ENCODE measurements at places on chromosomes 3 and 15.

- no peak for DNase-seq
Observed at GRCh38 chr3:129060276-129061022, at the start of gene GP9. Gene GP9 (plus strand): TSS chr3:129060779. CDS start chr3:129061740, 961 bp downstream.

DNA sequence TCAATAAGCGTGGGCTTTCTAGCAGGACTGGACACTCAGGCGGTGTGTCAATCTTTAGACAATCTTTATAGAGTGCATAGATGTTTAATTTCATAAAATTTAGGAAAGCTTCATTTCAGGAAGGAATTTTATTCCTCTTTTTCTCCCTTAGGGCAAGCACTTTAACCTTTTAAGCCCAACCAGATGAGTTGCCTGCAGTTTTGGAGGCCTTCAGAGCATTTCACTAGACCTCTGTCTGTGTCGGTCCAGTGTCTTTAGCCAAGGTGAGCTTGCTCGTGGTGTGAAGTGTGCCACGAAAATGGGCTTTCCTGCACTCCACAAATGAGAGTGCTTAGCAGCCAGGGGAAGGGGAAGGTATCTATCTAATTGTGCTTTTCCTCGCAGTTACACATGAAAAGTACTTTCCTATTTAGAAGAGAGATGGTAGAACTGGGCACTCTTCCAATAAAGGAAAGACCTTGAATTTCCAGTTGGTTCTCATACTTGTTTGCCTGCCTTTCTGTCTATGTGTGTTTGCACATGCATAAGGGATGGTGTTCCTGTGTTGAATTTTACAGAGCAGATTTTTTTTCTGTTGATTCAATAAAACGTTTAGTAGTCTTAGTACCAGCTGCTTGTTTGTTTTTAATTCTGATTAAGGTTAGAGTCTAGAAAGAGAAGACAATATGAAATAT, 53.6 kb downstream of the FEZF2 start:
- DNase-seq = no peak

DNA sequence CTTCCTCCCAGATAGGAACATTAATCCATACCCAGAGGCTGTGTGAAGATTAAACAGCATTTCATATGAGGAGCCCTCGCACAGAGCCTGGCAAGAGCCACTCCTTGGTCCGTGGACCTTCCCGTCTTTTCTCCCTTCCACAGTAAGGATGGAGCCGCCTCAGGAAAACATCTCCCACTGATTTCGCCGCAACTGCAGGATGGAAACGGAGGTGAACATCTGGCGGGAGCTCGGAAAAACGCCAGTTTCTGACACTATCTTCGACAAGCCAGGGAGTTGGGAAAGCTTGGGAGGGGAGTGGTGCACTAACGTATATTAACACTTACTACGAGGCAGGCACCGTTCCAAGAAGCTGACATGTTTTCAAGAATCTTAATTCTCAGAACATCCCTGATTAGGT, 157.9 kb downstream of the XXYLT1 start:
- no peak for DNase-seq

DNA sequence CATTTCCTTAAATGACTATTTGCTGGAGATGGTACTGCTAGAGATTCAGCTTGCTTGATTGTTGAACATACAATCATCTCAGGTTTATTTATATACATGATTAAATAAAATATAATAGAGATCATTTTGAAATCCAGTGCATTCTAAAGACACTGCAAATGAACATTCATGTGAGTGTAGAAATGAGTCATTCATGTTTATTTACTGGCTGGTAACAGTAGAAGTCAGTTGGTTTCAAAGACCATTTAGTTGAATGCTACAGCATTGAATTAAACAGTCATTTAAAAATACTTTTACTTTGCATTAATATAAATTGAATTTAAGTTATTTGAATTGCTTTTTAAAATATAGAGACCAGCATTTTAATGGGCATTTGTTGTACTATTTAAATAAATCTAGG, 551.9 kb upstream of the GOLIM4 start:
- DNase-seq = no peak
